ENCODE measurements at places on chromosomes 13 and 19.

DNA sequence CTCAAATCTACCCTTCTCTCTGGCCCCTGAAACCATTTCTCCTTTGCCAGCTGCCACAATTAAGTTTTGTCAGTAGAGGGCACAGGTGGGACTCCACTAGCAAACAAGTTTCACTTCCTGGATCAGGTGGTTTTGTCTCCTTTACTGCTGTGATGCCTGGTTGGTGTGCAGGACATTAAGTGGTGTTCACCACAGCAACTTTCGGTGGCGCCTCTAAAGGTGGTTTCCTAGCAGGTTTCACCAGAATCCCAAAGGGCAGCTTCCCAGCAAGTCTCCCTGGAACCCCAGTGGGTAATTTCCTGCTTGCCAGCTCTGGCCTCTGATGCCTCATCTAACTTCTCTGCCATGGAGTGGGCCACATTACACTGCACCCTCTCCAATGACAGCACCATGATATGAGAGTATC, 16.6 kb downstream of the MED4 start:
- no peak for DNase-seq

DNA sequence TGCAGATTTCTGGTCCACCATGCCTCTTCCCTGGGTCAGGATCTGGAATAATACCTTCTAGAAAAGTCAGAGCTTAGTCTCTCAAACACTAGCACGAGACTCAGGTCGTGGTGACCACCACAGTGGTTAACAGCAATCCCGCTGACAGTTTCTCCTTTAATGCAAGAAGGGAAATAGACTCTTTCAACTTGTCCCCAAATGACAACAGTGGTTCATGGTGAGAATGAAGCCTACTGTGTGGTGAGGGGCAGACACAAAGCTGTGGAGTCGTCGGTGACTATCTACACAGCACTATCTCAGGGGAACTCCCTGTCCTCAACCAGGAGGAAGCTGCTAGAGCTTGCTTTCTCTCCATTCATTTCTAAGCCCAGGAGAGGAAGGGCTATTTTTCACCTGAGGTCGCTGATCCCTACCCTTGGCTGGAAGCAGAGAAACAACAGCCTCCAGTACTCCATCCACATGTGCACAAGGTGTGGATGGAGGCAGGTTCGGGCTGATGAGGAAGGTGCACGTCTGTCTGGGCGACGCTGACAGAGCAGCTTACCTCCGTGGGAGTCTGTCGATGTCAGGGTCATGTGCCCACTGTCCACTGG, 72.4 kb downstream of the STK24 start:
- no peak for DNase-seq

DNA sequence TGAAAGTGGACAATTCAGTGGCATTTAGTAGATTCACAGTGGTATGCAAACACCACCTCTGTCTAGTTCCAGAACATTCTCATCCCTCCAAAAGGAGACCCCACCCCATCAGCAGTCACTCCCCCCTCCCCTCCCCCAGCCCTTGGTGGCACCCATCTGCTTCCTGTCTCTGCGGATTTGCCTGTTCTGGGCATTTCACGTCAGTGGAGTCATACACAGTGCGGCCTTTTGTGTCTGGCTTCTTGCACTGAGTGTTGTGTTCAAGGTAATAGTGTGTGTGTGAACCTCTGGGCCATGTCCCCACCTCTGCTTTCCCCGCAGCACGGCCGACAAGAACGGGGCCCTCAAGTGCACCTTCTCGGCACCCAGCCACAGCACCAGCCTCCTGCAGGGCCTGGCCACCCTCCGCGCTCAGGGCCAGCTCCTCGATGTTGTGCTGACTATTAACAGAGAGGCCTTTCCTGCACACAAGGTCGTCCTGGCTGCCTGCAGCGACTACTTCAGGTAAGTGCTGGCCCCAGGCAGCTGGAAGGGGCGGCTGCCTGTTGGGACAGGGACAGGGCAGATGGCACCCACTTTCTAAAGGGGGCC, 19.4 kb upstream of the CRTC1 start:
- DNase-seq = no peak

DNA sequence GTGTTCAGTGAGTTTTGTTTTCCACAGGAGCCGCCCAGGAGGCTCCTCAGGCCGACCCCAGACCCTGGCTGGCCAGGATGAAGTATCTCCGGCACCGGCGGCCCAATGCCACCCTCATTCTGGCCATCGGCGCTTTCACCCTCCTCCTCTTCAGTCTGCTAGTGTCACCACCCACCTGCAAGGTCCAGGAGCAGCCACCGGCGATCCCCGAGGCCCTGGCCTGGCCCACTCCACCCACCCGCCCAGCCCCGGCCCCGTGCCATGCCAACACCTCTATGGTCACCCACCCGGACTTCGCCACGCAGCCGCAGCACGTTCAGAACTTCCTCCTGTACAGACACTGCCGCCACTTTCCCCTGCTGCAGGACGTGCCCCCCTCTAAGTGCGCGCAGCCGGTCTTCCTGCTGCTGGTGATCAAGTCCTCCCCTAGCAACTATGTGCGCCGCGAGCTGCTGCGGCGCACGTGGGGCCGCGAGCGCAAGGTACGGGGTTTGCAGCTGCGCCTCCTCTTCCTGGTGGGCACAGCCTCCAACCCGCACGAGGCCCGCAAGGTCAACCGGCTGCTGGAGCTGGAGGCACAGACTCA, 12.9 kb downstream of the B3GNT3 start:
- no peak for DNase-seq

- no peak for DNase-seq
Observed at GRCh38 chr13:20499986-20500385, 25.7 kb downstream of the CRYL1 start.

GRCh38 chr13:30113983-30114570, 193.3 kb downstream of the KATNAL1 start:
- DNase-seq = no peak

GRCh38 chr13:51764184-51765141, 39.5 kb downstream of the DHRS12 start:
- DNase-seq = no peak

- DNase-seq = no peak
Observed at GRCh38 chr13:75736173-75736572, 100.0 kb downstream of the LMO7 start.
